ENCODE measurements at places on chromosomes 3 and 15.

DNA sequence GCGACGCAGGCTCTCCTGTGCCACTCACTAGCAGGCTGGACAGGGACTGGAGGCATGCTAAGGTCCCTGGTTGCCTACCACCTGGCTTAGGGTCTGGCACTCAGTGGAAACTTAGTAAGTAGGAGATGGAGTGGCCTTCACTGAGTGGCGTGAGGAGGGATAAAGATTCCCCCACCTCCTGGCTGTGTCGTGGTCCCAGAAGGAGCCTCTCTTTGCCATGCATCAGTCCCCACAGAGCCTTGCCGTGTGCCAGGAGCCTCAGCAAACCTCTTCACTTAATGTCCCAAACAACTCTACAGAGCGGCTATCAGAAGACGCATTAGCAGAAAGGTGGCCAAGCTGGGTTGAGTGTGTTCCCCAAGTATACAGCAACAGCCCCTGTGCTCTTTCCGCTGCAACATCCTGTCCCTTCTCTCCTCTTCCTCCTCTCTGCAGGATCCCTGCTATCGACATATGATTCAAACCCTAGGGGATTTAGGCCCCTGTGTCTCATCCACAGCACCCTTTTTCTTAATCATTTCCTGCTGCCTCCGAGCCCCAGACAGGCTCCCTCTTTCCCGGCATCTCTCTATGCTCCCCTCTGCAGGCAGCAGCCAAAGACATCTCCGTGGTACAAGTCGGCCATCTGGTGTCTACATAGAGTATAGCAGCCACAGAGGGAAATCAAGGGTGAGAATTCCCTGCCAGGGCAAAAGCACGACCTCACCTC lies 66.7 kb downstream of the SLC6A1 start:
- peak; percentile 93 for DNase-seq

DNA sequence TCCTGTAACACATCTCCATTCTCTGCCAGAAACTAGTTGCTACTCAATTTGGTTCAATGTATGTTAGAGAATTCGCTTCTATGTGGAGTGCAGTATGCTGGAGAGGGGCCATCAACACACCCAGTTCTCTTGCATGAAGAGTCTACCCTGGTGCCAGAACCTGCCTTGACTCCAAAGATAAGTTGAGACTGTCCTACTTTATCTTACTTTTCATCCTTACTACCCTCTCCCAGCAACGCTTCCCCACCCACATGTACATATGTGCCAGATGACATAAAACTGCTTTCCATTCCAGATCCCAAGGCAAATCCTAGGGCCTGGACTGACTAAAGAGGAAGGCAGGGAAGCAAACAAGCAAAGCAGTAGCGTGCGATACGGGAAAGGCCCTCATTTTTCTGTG lies 442.6 kb upstream of the THRB start:
- peak; percentile 64 for DNase-seq

DNA sequence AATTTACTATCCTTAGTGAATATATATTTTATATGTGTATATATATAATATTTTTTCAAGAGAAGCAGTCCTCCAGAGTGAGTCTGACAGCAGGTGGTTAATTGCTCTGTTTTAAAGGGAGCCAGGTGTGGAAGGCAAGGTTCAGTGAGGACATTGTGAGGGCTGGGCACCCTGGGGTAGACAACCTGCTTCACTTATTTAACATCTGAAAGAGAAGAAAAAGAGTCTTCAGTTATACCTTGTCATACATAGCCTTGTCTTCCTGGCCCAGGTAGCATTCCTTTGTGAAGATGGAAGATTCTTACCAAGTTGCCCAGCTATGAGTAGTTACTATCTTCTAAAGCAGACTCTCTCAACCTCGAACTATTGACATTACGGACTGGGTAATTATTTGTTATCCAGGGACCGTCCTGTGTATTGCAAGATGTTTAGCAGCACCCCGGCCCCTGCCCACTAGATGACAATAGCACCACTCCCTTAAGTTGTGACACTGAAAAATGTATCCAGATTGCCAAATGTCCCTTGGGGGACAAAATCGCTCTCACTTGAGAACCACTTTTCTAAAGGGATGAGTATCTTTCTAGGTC lies 336.0 kb upstream of the TRIM42 start:
- DNase-seq = no peak

GRCh38 chr3:175692256-175692655 lies 833.1 kb downstream of the NAALADL2 start:
- no peak for DNase-seq

- DNase-seq = peak; percentile 92
These were observed 20.5 kb downstream of the BOC start for GRCh38 chr3:113231827-113232253.

Measured in brain (organoid and tissue), 16 donors.